ENCODE measurements at places on chromosomes 5 and 9. TPM values are rescaled to one million over a fixed set of nuclear protein-coding genes. Genes with fewer than 3 reads are reported as not detected.

Gene IFNB1
- not detected for total RNA-seq

Gene NR6A1
- total RNA-seq = 0.99 TPM

Gene JAKMIP2
- 0.49 TPM for total RNA-seq

Gene FOXD4L4
- total RNA-seq = 0.20 TPM

Gene IRX1
- 14.4 TPM for total RNA-seq

Gene SHB
- total RNA-seq = 10.9 TPM

Gene FBP1
- total RNA-seq = 5.1 TPM

Gene RNF180
- total RNA-seq = 4.6 TPM

Gene FBXW2
- total RNA-seq = 38.5 TPM
